ENCODE measurements at places on chromosomes 5 and 9.

- peak; percentile 37 for DNase-seq
Measured at GRCh38 chr9:78121488-78121887, 89.9 kb upstream of the GNAQ start.

DNA sequence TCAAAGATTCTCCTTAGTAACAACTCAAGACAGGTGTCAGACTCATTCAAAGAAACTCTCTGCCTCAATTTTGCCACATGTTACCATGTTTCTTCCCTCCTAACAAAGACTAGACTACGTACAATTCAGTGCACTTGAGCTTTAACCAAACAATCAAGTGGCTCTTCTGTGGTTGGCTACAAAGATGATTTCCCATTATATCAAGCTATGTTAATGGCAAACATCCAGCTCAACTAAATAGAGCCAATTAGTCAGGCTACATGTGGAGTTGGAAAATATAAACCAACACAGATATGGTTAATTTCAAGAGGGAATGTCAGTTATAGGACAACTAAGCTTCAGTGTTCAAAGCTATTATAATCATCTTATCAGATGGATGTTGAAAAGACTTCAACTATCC, 29.2 kb upstream of the ADRA1B start:
- DNase-seq, result no peak

DNA sequence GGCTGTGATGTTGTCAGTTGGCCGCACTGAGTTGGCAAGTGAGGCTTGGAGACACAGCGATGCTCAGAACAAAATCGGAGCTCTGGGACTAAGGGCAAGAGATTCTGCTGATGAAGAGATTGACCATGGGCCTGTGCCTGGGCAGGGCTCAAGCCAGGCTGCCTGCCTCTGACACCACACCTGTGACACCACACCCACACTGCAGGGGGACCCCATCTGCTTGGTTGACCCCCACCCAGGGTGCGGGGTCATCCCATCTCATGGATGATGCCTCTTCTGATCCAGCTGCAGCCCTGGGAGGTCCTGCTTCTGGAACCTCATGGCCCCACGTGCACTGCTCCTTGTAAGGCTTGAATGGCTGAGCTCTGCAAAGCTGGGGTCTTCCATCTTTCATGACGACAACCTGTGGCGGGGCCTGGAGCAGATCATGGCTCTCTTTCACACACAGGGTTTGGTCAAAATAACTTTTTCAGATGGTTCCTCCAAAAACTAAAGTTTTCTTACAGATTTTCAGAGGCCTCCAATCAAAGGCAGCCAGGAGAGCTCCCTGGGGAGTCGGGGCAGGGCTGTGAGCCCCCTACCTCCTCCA, 185.2 kb downstream of the GADD45G start:
- no peak for DNase-seq

DNA sequence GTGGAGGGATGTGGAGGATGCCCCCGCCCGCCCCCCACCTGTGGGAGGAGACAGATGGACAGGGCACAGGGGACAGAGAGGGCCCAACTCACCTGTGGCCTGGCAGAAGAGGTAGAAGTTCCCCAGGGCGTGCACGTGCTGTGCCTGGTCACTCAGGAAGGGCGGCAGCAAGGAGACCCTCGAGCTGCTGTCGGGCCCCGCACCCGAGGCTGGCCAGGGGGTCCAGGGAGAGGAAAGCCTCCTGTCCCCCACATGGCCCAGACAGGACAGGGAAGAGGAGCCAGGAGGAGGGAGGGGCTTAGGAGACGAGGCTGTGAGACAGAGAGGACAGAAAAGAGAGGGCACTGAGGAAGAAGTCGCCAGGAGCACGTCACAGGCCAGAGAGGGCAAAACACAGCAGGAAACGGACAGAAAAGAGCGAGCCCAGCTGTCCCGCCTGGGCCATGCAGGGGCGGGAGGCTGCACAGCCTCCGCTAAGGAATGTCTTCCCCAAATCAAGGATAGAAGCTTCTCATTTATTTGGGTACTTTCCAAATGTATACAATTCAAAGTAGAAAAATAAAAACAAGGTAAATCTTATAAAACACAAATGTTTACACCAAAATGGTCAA, 58.5 kb downstream of the SECISBP2 start:
- DNase-seq, result no peak
